ENCODE measurements at places on chromosomes 4 and X.
A peak's percentile ranks its signal among the peaks of the same experiment; 100 is the strongest.

- DNase-seq, result no peak
These were observed 2.3 kb downstream of the MAP3K15 start for GRCh38 chrX:19512961-19513360.

DNA sequence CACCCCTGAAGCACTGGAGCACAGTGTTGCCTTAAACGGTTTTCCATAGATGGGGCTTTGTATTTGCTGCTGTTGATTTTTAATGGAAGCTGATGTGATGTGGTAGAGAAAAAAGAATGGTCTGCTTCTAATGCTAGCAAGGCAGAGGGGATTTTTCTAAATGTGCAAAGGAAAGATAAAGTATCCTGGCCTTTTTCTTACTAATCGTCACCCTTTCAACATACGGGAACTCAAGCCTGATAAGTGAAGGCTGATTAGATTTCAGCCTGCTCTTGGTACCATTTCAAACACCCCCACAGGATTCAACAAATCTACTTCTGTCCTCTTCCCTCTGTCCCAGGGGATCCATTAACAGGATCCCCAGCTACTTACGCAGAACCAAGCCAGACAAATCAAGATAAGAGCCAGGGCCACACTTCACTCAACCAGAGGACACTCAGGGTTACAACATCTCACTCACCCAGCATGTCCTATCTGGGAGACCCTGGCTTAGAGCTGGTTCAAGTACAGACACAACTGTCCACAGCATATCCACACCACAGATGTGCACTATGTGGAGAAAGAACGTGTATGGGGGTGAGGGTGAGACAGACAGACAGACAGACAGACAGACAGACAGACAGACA lies 180.0 kb downstream of the SH3KBP1 start:
- no peak for DNase-seq

DNA sequence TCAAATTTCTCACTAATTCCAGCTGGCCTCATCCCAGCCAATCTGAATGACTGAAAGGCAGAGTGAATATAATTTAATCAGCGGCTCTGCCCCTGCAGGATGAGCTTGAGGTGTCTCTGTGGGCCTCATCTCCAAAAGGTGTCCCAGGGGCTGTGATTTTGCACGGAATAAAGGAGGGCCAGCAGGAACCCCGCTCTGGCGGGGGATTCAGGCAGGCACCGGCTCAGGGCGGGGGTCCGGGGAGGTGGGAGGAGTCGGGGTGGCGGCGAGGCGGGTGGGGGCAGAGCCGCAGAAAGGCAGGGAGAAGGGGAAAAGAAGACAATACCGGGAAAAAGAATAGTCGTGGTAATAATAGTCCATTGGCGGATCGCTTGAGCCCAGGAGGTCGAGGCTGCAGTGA lies 16.0 kb upstream of the ERCC6L start:
- no peak for DNase-seq

DNA sequence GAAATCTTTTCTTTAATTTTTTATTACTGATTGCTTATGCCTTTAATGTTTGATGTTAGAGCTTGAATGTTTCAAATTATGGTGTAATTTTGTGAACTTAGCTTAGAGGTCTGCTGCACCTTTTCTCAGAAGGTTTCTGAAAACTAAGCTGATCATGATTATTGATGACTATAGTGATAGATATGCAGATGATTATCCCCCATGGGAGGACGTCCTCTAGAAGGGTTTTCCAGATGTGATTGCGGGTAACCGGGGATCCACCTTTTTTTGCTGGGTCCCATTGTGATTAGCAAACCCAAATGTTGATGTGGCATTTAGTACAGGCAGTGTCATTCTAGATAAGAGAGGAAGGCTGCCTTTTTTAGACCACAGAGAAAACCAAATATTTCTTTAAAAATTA lies 272.9 kb downstream of the FBXO8 start:
- no peak for DNase-seq

DNA sequence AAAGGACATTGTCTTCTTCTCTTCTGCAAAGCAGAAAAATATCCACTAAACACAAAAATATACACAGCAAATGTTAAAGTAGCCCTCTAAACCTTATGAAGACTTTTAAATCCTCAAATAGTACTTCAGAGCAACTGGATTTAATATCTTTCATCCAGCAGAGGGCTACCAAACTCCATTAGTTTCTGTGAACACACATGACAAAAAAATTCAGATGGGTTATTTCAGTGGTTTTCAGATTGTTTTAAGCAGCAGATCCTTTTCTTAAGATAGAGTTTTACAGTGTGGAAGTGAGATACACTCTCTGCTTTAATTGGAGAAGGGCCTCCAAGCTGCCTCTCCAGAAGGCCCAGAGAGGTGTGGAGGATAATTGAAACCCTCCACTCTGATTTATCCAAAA lies 56.7 kb downstream of the ANK2 start:
- no peak for DNase-seq

- no peak for DNase-seq
These were observed 209.0 kb downstream of the NPNT start for GRCh38 chr4:106104276-106104675.

GRCh38 chr4:11564021-11564420 lies 135.3 kb upstream of the HS3ST1 start:
- no peak for DNase-seq

GRCh38 chrX:63128509-63128908 lies 222.6 kb downstream of the SPIN4 start:
- no peak for DNase-seq

GRCh38 chr4:82948647-82949204 lies 48.2 kb downstream of the THAP9 start:
- DNase-seq, result no peak

DNA sequence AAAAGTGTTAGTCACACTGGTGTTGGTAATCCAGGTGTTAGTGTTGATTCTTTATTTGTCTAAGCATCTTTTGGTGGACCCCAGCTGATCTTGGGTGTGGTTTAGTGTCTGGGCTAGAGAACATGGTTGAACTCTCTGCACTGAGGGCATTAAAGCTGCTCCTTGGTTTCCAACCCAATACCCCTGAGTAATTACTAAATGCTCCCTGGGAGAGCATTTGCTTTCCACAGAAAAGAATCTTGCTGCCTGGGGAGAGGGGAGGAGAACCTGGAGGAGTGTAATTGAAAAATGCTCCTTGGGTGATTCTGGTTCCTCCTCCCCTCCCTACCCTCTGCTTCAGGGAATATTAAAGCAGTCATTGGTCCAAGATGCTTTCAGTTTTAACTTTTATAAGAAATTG lies 3.1 kb downstream of the GUCY1B1 start:
- DNase-seq, result no peak

GRCh38 chr4:4386296-4386735 lies 586 bp upstream of the NSG1 start:
- no peak for DNase-seq

DNA sequence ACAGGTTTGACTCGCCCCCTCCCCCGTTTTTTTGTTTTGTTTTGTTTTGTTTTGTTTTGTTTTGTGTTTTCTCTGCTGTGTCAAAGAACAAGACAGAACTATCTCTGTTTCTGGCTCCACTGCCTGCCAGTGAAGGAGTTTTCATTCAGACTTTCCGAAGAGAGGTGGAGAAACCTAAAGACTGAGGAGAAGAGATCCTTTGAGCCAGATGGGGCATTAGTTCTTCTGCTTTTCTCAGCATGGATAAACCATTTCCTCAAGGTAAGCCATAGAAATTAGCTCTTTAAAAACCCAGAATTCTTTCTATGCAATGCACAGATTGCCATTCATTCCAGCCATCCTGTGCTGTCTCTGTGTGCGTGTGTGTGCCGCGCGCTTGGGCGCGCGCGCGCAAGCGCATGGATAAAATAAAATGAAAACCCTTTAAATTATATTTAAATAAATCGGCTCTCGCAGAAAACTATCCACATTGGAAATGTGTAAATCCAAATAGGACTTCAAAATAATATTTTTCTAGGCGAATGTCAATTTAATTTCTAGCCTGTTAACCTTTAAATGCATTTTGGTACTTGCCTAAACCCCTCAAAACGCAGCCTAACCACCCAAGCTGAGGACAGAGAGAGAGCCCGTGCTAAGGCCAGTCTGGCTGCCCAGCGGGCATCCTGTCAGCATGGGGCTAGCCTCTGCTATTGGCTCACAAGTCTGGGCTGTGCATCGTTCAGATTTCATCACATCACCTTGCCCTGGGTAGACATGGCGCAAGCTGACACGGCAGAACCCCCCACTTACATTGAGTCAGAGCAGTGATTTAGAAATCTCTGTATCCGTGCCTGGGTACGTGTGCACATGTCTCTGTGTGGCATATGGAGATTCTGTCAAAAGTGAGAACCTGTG lies 113.0 kb upstream of the VAMP7 start:
- no peak for DNase-seq

- no peak for DNase-seq
These were observed 162.1 kb downstream of the CBR4 start for GRCh38 chr4:168847771-168848502.

DNA sequence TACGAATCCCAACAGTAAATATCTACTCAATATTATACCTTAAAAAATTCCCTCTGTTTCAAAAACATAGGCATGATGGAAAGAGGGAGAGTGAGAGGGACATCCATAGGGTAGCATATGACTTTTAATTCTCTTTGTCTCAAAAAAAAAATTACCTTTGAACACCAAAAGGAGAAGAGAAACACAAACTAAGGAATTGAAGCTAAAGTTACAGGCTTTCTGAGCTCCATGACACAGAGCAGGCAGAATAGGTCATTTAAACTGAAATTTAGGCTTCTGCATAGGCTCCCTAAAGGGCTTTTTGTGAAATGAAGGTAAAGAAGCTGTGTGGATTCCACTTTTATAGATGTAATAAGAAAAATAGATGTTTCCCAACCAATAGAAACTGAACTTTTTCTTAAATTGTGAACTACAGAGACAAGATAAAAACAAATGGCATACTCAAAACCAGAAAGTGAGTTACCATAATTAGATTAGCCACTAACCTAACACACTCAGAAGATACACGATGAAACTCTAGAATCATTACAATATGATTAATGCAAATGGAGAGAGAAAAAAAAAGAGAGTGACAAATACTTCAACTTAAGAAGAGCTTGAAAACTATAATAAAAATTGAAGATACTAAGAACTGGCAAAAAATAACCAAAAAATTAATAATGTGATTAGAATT lies 584.6 kb downstream of the GABRG1 start:
- no peak for DNase-seq

- no peak for DNase-seq
These were observed 64.0 kb upstream of the WDR1 start for GRCh38 chr4:10180603-10180926.

GRCh38 chr4:4422856-4423499 lies 36.1 kb downstream of the NSG1 start:
- no peak for DNase-seq

DNA sequence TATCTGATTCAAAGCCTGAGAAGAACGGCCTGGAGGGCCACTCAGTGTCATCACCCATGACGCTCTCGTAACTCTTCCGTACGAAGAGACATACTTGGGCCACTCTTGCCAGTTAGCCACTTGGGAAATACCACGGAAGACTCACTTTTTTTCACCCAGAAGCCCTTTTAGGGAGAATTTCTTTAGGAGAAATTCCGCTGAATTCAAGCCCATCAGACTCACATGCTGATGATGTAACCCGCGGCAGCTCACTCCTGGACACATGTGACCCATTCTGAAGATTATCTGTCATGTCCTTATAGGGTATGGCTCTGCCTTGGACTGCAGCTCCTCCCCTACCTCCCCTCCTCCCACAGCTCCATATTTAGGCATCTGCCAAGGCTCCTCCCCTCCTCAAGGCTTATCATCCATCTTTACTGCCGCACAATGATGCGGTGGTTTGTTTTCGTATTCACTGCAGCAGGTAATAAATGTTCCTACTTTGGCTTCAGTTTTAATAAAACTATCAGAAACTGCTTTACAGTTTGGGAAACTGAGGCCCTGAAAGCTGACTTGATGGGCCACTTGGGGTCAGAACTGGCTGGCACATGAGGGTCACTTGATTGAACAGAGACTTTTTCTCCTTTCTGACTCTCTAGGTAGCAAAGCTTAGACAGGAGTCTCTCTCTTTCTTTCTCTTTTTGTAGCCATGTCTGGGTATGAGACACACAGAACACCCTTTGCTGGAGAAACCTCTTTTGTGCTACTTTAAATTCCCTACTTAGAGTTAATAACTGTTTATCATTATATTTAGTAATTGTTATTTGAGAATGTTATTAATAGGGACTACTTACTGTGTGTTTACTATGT lies 42.1 kb downstream of the RHOH start:
- peak; percentile 58 for DNase-seq

DNA sequence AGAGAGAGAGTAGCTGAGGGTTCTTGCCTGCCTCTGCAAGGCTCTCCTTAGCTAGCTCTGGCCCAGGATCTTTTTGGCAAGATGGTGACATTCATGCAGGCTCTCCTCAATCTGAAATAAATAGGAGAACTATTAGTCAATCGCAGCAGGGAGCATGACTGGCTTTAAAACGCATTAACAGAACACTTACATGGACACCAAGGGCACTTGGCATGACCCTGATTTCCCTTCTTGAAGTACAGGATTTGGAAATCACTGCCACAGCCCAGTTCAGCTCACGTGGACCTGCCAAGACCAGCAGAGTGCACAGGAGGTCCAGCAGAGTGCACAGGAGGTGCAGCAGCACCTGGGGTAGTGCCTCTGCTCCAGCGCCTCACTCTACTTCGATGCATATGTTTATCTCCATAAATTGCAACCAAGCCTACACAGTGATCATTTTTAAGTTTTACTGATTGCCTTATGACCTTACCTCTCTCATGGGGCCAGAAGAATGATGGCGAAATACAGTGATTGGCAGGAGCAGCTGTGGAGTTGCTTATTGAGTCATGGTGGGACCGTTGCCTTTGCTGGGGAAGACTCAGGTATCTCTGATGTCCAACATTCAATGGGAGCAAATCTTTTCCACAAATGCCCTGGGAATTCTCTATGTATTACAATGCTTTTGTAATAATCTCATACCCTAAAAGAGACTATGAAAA lies 122.4 kb downstream of the SYNPO2 start:
- no peak for DNase-seq

- DNase-seq, result no peak
These were observed 2236.0 kb upstream of the AGA start for GRCh38 chr4:179678093-179678814.

- no peak for DNase-seq
These were observed 2.5 kb downstream of the RPS4X start for GRCh38 chrX:72274526-72274925.

DNA sequence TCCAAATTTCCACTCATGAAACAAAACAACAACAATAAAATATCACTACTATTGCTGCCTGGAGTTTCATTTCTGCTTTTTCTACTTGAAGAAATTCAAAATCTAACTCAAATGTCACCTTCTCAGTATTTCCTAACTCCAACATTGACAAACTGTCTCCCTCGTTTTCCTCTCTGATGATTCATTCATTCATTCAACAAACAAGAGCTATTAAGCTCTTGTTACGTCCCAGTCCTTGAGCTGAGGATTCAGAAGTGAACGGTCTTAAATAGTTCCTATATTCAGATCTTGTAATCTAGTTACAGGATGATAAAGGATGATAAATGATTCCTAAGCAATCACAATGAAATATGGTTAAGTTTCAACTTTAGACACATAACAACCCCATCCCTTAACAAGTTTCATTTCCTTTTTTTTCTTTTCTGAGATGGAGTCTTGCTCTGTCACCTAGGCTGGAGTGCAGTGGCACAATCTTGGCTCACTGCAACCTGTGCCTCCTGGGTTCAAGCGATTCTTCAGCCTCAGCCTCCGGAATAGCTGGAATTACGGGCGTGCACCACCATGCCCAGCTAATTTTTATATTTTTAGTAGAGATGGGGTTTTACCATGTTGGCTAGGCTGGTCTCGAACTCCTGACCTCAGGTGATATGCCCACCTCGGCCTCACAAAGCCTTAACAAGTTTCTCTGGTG lies 1.7 kb downstream of the SLC9B2 start:
- DNase-seq, result no peak
